Fibroblast of skin of left biceps (primary cell): ENCODE measurements at places on chromosomes 2 and 18.

- DNase-seq, result no peak
Measured at GRCh38 chr2:134583462-134583861, 135.3 kb downstream of the TMEM163 start.

DNA sequence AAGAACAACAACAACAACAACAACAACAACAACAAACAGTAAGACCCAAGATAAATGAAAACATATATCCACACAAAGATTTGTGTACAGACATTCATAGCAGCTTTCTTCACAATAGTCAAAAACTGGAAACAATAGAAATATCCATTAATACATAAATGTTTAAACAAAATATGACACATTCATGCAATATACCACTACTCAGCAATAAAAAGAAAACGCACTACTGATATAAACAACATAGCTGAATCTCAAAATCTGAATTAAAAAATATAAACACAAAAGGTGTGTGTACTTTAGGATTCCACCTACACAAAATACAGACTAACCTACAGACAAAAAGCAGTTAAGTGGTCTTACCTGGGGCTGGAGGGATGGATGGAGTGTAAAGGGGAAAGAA, 42.1 kb downstream of the DOK1 start:
- no peak for DNase-seq

- DNase-seq, result no peak
Measured at GRCh38 chr2:54770676-54771075, 47.2 kb downstream of the EML6 start.

- DNase-seq, result no peak
Measured at GRCh38 chr18:12049978-12050811, 43.4 kb upstream of the ANKRD62 start.

DNA sequence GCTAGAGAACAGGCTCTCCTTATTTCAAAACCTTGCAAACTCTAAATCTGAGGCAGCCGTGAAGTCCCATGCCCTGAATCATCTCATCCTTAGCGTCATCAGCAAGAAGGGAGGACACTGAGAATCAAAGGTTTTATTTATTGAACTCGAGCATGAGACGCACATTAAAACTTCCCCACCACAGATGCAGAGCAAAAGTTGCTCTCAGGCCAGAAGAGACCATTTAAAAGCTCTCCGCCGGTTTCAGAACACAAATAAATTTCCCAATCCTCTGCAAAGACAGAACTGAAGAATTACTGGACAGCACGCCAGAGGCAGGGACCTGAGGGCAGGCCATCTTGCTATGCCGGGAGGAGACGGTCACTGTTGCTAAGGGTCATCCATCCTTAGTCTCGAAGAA, 1.3 kb downstream of the AMMECR1L start:
- peak; percentile 11 for DNase-seq

GRCh38 chr2:9897331-9897737, 54.1 kb downstream of the TAF1B start:
- DNase-seq, result peak; percentile 94

GRCh38 chr2:203949228-203949627, 12.7 kb downstream of the ICOS start:
- DNase-seq, result no peak

GRCh38 chr2:174263997-174264396, 15.7 kb upstream of the OLA1 start:
- DNase-seq, result no peak

GRCh38 chr2:169225233-169225750, 137.0 kb downstream of the LRP2 start:
- no peak for DNase-seq

GRCh38 chr2:62654423-62654791, 51.1 kb upstream of the EHBP1 start:
- no peak for DNase-seq

DNA sequence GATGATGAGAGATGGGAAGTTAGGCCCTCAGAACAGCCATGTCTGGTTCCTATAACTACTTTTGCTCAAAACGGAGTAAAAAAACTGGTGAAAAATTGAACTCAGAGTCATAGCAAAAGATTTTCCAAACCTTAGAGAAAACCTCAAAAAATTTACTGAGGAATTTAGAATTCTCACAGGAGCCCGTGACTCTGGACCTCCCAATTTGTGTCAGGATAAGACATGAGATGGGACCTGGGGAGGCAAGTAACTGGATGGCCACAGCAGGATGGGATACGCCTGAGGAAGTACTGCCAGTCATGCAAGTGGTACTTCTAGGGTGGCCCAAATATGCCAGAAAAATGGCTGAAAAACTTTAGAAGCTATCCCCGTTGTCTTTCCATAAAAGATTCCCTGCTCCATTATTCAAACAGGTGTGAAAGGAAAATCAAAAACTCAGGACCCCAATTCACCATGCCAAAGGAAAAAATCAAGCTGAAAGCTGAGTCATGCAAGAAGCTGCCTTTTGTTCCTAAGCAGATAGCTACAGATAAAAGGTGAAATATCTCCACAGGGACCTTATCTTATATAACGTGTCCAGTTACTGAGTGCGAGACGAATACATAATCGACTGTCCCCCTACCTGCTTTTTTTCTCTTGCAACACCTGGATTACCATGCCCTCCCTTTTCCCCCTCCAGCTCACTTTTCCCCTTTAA, 34.1 kb upstream of the LIPG start:
- DNase-seq, result no peak
